Upper lobe of left lung (tissue), 6 donors: ENCODE measurements at places on chromosomes 11 and 22. TPM values are rescaled to one million over a fixed set of nuclear protein-coding genes. Genes with fewer than 3 reads are reported as not detected.

GRCh38 chr11:102429226-102429625 is 23.3 kb downstream of the TMEM123 start:
- DNase-seq: no peak
- H3K4me3 ChIP-seq: no peak overlapping the region
- H3K27me3 ChIP-seq: no peaks in the 10 kb centered on the region
- no peaks in the 10 kb centered on the region for H3K36me3 ChIP-seq

DNA sequence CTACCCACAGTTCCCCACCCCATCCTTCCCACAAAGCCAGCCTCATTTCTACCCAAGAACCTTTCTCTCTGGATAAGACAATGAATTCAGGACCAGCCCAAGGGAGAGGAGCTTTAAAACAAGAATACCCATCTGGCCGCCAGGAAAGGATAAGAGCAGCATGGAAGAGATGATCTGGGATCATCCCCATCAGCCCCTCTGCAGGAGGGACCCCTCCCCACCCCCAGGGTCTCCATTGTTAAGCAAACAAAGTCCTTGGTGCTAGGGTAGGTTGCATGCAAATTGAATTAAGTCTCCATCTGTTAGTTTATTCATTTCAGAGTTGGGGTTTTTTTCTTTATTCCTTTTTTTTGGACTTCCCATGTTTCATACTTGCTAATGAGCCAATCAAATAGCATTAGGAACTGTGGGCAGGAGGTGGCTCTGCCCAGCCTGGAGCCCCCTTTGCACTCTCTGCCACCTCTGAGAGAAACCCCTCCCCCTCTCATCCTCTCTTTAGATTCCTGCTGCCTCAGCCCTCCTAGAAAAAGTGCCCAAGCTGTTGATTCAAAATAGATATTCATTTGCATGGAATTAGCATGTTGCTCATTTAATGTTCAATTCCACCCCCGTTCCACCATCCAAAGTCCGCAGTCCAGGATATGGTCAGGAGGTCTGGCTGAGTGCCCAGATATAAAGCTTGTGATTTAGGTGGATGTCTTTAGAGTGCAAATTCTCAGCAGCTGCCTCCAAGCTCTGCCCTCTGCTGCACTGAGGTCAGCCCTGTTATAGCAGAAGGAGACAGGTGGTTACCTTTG is 138.5 kb upstream of the NCAM1 start:
- H3K4me1 ChIP-seq: no peaks in the 10 kb centered on the region
- no peak overlapping the region for H3K4me3 ChIP-seq
- no peak for DNase-seq
- H3K27ac ChIP-seq: no peak overlapping the region

DNA sequence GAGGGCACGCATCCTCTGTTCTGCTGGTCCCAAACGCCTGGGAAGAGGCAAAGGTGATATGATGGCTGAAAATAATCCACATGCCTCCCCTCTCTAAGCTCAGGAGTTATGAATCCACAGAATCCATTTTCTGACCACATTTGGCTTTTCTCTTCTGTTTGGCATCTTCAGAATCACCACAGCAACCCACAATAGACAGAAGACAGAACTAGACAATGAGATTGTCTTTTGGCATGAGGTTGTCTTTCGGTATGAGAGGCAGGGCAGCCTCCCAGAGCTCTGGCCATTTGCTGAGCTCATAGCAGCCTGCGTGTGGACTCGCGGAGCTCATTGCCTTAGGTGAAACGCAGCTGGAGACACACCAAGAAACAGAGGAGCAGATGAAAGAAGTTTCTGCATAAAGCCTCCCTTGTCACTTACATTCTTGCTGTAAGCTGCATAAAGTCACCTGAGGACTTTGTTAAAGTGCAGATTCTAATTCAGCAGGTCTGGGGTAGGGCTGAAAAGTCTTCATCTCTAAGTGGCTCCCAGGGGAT is 868.0 kb downstream of the NTM start:
- H3K27ac ChIP-seq: no peak overlapping the region
- H3K4me1 ChIP-seq: no peaks in the 10 kb centered on the region
- H3K36me3 ChIP-seq: no peaks in the 10 kb centered on the region
- DNase-seq: no peak

GRCh38 chr11:10051868-10052586 is 242.0 kb downstream of the SBF2 start:
- H3K27me3 ChIP-seq: no peaks in the 10 kb centered on the region
- H3K27ac ChIP-seq: no peak overlapping the region
- H3K36me3 ChIP-seq: no peaks in the 10 kb centered on the region
- no peak overlapping the region for H3K4me3 ChIP-seq

- H3K27me3 ChIP-seq: peaks cover 10% of the 10 kb centered on the region
- DNase-seq: no peak
- H3K4me3 ChIP-seq: peak overlapping the region; percentile 41
- H3K27ac ChIP-seq: peak overlapping the region; percentile 21
Measured at GRCh38 chr11:120511820-120512738, 531 bp downstream of the GRIK4 start.

DNA sequence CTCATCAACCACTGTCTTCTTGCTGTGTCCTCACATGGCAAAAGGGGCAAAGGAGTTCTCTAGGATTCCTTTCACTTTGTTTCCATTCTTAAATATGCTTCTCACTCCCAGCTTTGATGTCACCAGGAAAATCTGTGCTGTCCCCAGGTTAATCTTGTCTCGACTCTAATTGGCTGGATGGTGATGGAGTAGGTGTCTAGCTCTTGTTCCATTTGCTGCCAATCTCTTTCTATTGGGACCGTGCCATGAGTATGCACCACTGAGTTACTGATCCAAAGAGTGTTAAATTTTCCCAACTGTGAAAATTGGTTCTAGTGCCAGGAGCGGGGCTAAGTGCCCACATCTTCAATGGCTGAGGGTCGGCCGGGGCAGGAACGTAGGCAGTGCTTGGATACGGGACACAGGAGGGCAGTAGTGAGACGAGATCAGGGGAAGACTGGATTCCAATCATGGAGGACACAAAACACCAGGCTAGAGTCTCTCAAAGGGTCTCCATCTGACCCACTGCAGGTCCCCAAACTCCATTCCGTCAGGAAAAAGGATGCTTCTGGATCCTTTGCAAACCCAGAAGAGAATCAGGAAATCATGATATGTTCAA is 47.7 kb upstream of the CSNK2A3 start:
- peaks cover 20% of the 10 kb centered on the region for H3K4me1 ChIP-seq
- no peaks in the 10 kb centered on the region for H3K36me3 ChIP-seq
- DNase-seq: no peak
- H3K4me3 ChIP-seq: no peak overlapping the region

DNA sequence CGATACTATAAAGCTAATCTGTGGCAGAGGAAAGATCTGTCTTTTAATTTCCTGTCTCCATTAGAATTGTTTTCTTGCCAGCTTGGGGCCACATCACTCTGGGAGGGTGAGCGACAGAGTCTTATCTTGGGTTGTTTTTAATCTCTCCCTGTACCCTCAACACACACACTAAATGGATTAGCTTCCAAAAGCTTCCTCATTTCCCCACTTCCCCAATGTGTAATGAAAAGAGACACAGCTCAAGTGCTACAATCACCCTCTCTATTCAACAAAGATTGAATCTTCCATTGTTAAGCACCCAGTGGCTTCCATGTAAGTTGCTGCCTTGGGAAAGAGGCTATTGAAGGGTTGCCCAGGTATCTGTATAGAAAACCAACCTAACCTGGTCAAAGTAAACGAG is 6.1 kb upstream of the ASCL3 start:
- H3K36me3 ChIP-seq: peaks cover 43% of the 10 kb centered on the region
- DNase-seq: no peak
- H3K4me1 ChIP-seq: no peaks in the 10 kb centered on the region
- H3K27me3 ChIP-seq: no peaks in the 10 kb centered on the region
- no peak overlapping the region for H3K27ac ChIP-seq

MPZL2 gene
- total RNA-seq: 128 TPM

OR8D1 gene
- not detected for total RNA-seq
